Forelimb muscle (tissue), 1 donor: ENCODE measurements at places on chromosomes 1 and 21. TPM values are rescaled to one million over a fixed set of nuclear protein-coding genes. Genes with fewer than 3 reads are reported as not detected.

DNA sequence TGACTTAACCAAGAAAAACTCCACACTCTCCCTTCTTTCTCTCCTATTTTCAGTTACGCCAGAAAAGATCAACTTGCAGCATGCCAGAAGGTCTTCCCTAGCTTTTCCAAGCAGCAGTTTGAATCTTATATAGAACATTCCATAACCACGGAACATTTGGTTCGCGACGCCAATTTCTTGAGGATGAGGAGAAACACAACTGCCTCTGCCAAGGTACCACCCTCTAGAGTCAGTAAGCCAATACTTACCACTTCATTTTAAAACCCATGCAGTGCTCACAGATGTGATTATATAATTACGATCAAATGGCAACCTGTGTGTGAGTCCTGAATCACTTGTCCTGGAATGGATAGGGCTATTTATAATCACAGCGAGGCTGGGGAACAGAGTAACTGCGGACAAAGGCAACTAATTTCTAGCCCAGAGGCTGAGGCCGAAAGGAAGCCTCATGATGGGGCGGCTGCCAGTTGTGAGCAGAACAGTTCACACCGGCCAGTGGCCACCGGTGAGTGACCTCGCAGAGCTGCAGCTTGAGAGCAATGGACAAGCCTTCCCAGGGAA lies 43.2 kb upstream of the BACE2 start:
- DNase-seq = no peak

DNA sequence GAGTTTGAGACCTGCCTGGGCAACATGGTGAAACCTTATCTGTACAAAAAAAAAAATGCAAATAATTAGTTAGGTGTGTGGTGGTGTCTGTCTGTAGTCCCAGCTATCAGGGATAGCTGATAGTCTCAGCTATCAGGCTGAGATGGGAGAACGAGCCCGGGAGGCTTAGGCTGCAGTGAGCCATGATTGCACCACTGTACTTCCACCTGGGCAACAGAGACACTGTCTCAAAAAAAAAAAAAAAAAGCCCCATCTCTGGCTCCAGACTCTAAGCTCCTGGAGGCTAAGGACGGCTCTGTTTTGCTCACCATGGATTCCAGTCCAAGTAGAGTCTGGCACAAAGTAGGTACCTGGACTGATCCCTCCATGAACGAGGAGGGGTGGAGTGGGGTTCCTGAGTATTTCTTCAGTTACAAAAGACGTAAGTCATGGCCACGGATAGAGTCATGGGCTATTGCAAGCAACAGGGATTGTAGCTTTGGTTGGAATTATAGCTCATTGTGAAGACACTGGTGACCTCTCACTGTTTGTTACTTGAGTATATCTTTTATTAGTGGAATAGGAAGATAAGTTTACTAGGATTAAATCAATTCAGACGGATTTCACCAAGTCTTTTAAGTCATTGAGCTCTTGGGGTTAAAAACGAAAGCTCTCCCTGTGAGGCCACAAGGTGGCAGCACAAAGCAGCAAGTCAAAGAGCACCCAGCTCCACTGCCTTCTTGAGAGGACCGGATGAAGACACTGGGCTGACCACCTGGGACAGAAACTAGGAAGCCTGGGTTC lies 35.6 kb upstream of the TMEM61 start:
- DNase-seq = no peak

- DNase-seq = no peak
These were observed 131.4 kb downstream of the HS2ST1 start for GRCh38 chr1:87045761-87046304.

DNA sequence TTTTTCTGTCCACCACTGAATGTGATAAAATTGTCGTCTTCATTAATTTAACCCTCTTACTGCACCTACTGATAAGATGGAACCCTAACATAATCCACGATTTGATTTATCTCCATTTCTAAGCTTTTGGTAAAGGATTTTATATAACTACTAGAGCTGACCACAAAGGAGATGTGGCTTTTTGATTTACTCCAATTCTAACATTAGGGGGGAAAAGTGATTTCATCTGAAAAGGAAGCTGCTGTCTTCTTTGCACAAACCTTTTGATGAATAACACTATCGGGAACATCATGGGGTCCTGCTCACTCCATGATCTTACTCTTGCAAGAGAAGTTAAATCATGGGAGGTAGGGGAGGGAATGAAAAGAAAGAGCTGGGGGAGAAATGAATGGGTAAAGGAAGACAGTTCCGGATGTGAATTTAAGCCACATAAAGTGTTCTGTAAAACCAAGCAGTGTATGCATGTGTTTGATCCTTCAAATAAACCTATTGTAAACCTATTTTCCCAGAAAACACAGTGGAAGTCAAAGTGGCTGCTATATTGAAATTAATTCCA lies 161.8 kb downstream of the GABPA start:
- no peak for DNase-seq

GRCh38 chr1:61081686-61082310 lies 563 bp upstream of the NFIA start:
- DNase-seq = no peak

The SPRR4 gene
- polyA plus RNA-seq = not detected
